Fibroblast of lung (primary cell): ENCODE measurements at places on chromosomes 5 and 9.

DNA sequence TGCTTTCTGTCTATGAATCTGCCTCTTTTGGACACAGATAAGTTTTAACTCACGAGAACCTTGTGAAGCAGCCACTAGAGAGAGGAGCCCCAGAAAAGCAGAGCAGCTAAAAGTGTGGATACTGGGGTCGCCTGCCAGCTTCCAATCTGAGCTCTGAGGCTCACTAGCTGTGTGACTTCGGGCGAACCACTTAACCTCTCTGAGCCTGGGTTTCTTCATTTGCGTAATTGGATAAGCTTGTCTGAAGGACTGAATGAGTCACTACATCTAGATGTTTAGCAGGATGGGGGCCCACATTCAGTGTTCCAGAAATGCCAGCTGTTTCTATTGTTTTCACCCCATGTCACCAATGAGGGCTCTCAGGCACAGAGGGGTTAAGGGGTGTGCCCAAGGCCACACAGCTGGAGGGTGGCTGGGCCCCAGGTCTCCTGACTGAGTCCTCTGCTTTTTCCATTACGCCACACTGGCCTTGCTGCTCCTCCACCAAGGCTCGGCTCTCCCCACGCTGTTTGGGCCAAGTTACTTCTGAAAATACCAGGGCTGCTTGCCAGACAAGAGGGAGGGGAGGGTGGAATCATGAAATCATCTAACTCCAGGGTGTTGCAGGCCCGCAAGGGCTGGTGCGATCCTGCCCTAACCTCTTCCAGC lies 36.2 kb downstream of the SH3PXD2B start:
- no peak overlapping the region for H3K4me3 ChIP-seq
- DNase-seq: peak; percentile 98
- no peaks in the 10 kb centered on the region for H3K36me3 ChIP-seq
- no peaks in the 10 kb centered on the region for H3K27me3 ChIP-seq

GRCh38 chr5:137365126-137365865 lies 133.8 kb downstream of the SPOCK1 start:
- no peak overlapping the region for H3K4me3 ChIP-seq
- H3K27ac ChIP-seq: no peak overlapping the region
- DNase-seq: peak; percentile 61
- H3K27me3 ChIP-seq: no peaks in the 10 kb centered on the region
- H3K4me1 ChIP-seq: no peaks in the 10 kb centered on the region

DNA sequence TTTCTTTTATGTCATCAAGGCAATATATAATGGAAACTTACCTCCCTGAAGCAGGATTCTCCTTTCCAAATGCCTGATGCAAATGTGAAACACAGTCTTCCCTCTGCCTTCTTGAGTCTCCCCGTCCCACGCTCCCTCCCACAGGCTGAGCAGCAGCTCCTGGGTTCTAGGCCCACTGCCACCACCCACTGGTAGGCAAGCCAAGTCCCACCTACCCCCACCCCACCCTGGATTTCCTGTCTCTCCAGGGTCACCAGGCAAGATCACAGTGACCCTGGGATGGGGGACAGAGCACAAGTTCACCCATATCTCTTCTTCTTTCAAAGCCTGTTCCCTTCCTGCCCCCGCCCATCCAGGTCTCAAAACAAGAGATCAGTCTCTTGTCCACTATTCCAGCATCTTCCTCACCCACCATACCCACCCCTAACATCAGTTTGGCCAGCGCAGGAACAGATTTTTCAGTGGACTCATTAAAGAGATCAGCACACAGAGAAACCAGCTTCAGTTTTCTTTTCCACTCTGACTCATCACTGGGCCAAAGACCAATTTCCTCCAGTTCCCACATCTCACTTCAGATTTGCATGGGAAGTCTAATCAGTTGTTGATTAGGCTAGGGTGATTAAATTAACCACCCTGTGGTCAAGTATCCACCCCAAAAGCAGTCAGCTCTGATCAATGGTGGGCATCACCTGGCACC lies 151.5 kb downstream of the ACTL7B start:
- no peak overlapping the region for H3K27ac ChIP-seq
- H3K27me3 ChIP-seq: no peaks in the 10 kb centered on the region
- no peaks in the 10 kb centered on the region for H3K4me1 ChIP-seq
- DNase-seq: peak; percentile 26
- no peaks in the 10 kb centered on the region for H3K36me3 ChIP-seq

DNA sequence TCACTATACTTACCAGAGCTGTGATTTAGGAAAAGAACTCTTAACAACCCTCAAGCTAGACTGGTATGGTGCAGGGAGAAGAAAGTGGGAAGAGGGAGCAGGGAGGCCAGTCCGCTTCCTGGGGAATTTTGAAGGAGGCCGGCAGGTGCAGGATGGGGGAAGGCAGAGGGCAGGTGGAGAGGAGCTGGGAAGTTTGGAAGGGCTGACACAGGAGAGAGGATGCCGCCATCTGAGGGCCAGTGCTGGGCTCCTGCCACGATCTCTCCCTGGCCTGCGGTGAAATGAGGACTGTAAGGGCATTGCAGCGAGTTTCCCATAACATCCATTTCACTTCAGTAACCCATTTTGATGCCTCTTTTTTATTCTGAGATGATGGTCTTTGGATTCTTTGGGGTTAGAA lies 8.9 kb downstream of the DAB2IP start:
- no peaks in the 10 kb centered on the region for H3K36me3 ChIP-seq
- DNase-seq: no peak
- H3K4me3 ChIP-seq: no peak overlapping the region
- H3K27me3 ChIP-seq: peaks cover 7% of the 10 kb centered on the region
- H3K4me1 ChIP-seq: no peaks in the 10 kb centered on the region

DNA sequence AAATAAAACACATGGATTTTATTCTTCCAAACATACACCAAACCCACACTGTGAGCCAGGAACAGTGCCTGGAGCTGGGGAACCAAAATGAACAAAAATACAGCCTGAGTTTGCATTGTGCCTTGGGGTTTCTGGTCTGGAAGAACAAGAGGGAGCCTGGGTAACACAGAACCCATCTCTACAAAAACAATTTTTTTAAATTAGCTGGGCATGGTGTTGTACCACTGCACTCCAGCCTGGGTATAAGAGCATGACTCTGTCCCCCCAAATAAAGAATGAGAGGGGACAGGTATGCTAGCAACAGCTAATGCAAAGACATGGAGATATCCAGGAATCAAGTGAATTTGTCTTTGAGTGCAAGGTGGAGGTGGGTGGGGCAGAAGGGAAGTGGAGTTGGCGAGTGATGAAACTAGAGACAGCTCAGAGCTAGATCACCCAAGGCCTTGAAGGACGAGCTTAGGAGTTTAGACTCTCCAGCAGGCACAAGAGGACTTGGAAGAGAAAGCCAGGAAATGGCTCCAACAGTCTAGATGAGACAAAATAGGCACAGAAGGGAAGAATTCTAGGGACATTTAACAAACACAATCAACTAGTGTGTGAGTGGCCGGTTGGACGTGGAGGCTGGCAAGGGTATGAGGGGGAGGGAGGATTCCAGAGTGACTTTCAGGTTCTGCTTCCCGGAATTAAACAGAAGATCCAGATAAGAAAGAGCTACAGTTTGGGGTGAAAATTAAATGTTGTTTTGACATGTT lies 47.4 kb downstream of the FNBP1 start:
- no peaks in the 10 kb centered on the region for H3K27me3 ChIP-seq
- H3K4me1 ChIP-seq: peaks cover 11% of the 10 kb centered on the region
- DNase-seq: peak; percentile 32

DNA sequence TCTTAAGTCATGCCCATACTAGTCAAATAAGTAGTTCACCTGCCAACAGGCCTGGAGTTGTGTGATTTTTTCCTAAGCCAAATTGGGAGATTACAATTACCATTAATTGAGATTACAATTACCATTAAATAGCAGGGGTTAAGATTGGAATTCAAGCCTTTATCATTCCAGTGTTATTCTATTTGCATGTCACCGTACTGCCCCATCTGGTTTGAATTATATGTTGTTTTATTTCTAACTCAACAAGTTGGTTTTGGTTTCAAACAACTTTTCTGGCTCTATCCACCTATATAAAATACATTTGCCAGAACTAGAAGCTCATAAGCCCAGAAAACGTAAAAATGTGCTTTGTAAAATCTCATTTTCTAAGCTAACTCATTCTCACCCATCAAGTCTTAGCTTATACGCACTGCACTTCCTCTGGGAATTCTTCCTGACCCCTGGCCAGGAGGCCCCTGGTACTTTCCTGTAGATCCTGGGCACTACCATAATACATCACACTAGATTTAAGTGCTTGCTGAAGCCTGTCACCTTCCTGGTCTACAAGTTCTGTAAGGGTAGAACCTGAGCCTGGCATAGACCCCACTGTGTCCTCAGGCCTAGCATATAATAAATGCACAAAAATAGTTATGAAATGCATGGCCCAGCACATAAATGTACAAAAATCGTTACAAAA lies 242.0 kb upstream of the TRPM3 start:
- no peaks in the 10 kb centered on the region for H3K4me1 ChIP-seq
- no peak overlapping the region for H3K27ac ChIP-seq
- no peaks in the 10 kb centered on the region for H3K27me3 ChIP-seq
- peak; percentile 9 for DNase-seq

DNA sequence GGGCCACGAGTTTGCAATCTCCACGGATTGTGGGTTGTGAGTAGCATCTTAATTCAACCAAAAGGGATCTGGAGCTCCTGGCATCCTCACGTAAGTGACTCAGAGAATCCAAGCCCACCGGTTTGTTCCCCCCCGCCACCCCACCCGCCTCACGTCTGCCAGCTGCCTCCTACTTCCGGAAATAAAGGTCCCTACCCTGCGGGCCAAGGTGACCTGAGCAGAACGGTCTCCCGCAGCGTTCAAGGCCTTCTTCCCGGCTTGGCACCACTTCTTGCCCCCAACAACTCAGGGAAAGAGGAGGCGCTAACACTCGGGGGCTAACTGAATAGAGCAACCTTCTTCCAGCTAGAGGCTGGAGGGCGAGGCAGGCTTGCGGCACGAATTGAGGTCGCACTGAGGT lies 8.8 kb upstream of the GPRIN1 start:
- no peaks in the 10 kb centered on the region for H3K36me3 ChIP-seq
- H3K27ac ChIP-seq: no peak overlapping the region
- peaks cover 27% of the 10 kb centered on the region for H3K4me1 ChIP-seq
- H3K4me3 ChIP-seq: no peak overlapping the region

DNA sequence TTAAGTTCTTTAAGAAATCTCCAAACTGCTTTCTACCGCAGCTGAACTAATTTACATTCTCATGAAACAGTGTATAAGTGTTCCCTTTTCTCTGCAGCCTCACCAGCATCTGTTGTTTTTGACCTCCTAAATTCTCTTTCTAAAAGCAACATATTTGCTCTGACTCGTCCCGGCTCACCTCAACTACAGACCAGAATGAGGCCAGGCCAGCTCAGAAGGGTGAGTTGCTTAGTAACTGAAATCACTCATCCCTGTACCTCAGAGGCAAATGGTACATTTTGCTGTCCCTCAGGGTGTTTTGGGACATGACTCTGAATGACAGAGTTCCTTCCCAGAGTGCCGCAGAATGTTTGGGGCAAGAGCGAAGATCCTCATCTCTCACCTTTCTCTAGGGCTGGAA lies 127.5 kb downstream of the FRMD3 start:
- H3K4me1 ChIP-seq: no peaks in the 10 kb centered on the region
- DNase-seq: no peak
- no peaks in the 10 kb centered on the region for H3K27me3 ChIP-seq

GRCh38 chr9:117612317-117612716 lies 91.9 kb upstream of the TLR4 start:
- no peak overlapping the region for H3K4me3 ChIP-seq
- H3K27me3 ChIP-seq: no peaks in the 10 kb centered on the region
- no peak for DNase-seq
- H3K36me3 ChIP-seq: no peaks in the 10 kb centered on the region
- no peak overlapping the region for H3K27ac ChIP-seq
- H3K4me1 ChIP-seq: no peaks in the 10 kb centered on the region

DNA sequence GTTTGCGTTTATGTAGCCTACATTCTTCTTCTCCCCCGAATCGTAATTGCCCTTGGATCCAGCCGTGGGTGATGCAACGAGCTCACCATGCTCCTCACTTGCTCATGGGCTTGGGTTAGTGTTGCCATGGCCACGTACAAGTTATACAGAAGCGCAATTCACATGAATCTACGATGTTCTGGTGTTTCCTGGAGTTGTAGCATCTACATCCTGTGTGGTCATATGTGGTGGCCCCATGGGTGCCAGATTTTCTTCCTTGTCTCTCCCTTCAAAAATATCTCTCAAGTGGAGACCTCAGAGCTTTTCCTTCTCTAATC lies 115.3 kb downstream of the TLE4 start:
- peaks cover 1% of the 10 kb centered on the region for H3K36me3 ChIP-seq
- H3K4me1 ChIP-seq: peaks cover 12% of the 10 kb centered on the region
- H3K4me3 ChIP-seq: no peak overlapping the region
- no peaks in the 10 kb centered on the region for H3K27me3 ChIP-seq

DNA sequence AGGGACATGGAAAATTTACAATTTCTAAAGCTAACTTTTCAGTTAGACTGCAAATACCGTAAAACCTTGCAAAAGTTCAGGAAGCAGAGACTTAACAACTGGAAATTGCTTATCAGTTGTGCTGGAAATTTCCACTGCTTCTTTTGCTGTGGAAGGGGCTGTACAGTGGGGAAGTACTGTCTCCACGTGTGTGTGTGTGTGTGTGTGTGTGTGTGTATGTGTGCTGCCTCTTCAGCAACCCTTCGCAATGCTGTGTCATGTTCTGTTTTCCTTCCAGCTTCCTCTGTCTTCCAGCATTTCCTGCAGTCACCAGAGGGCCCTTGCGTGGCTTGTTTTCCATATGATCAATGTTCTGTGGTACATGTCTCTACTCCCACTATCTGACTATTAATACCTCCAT lies 87.5 kb upstream of the RANBP3L start:
- no peaks in the 10 kb centered on the region for H3K27me3 ChIP-seq
- DNase-seq: peak; percentile 44
- H3K27ac ChIP-seq: no peak overlapping the region
- no peak overlapping the region for H3K4me3 ChIP-seq
- no peaks in the 10 kb centered on the region for H3K36me3 ChIP-seq

GRCh38 chr9:2469681-2470221 lies 151.8 kb upstream of the VLDLR start:
- H3K4me3 ChIP-seq: no peak overlapping the region
- H3K27me3 ChIP-seq: no peaks in the 10 kb centered on the region
- no peak overlapping the region for H3K27ac ChIP-seq

DNA sequence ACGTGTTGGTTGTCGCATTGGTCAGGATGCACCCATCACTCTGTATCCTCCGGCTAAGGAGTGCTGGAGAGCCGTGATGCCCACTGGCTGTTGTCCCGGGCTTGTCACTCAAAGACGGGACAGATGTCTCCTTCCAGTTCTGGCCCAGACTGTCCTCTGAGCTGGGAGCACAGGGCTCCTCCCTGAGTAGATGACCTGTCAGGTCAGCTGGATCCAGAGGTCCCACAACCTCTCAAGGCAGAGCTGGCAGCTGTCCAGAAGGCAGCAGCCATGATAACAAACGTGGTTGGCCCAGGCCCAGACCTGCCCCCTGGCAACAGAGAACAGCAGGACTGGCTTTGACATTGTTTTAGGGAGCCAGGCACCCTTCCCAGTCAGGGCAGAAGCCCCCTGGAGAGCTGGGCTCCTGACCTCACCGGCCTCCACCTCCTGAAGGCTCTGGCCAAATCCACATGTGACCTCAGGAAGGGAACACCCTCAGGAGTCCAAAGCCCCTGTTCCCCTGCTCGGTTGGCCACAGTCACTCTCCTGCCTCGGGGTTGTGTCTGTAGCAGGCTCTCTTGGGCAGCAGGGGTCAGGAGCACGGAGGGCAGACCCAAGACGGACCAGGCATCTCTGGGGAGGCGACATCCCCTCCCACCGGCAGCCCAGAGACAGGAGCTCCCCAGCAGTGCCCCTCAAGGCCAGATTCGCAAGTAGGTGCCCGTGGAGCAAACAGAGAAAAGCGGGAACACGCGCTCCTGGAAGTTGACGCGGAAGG lies 10.3 kb downstream of the TRIM7 start:
- no peaks in the 10 kb centered on the region for H3K36me3 ChIP-seq
- H3K4me1 ChIP-seq: peaks cover 2% of the 10 kb centered on the region
- H3K4me3 ChIP-seq: no peak overlapping the region
- no peaks in the 10 kb centered on the region for H3K27me3 ChIP-seq
